ENCODE measurements at places on chromosomes 16 and 17.
A peak's percentile ranks its signal among the peaks of the same experiment; 100 is the strongest.

- DNase-seq = no peak
These were observed 74.2 kb downstream of the CRISPLD2 start for GRCh38 chr16:84893849-84894599.

GRCh38 chr17:73404246-73404645 is 92.4 kb upstream of the CDC42EP4 start:
- DNase-seq = no peak

DNA sequence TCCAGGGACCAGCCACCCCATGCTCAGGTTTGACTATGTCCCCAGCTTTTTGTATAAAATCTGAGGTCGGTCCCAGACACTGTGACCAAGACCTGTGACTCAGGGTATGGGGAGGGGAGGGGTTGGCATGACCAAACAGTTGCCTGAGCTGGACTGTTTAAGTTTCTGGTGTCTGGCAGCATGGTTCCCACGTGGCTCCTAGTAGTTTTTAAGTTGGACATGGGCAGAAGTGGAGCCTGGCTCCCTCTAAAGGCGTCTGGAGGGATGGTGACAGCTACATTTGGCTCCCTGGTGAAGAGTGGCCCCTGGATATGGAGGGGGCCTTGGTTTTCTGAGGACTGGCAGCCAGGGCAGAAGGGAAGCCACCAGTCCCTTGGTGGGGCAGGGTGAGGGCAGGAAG is 7.9 kb downstream of the SMCR8 start:
- no peak for DNase-seq

- no peak for DNase-seq
These were observed 833.2 kb upstream of the RBFOX1 start for GRCh38 chr16:6499413-6499812.

DNA sequence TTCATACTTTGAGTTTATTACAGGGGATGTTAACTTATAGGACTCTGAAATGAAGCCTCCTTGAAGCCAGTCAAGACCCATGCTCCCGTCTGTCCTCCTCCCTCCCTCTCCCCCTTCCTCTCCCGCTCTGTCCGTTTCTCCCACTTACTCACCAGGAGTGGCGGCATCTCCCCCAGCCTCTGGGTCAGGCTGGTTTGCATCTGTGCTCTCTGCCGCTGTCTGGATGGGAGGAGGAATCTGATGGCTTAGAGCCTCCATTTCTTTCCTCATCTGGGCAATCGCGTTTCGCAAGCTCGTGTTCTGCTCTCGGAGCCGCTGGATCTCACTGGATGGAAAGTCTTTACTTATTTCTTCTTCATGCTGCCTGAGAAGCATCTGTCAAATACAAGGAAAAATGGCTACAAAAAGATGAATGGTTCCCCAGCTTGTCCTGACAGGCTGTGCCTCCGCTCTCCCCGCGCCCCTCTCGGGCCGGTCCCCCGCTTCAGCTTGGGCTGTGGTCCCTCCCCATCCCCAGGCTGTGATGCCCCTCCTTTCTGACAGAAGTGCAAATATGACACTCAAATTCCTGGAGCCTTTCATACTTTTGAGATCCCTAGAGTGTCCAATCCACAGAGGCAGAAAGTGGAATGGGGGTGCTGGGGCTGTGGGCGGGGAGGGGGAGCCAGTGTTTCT is 40.0 kb downstream of the CCDC57 start:
- no peak for DNase-seq

- DNase-seq = peak; percentile 95
These were observed 122.6 kb downstream of the SOCS1 start for GRCh38 chr16:11133344-11133943.

DNA sequence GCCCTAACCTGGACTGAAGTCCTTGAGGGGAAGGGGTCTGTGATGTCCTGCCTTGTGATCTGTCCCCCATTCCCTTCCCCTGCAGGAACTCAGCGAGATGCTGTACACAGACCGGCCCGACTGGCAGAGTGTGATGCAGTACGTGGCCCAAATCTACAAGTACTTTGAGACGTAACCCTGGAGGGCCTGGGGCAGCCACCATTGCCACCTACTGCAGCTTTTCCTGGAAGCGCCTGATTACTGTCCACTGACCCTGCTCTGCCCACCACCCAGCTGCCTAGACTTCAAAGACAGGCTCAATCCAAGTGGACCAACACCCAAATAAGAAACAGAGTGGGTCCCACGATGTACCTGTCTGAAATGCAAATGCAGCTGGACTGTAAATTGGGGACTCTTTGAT is 153.4 kb downstream of the LGALS9B start:
- DNase-seq = no peak

GRCh38 chr17:28509789-28510188 is 3.6 kb downstream of the FOXN1 start:
- DNase-seq = no peak

DNA sequence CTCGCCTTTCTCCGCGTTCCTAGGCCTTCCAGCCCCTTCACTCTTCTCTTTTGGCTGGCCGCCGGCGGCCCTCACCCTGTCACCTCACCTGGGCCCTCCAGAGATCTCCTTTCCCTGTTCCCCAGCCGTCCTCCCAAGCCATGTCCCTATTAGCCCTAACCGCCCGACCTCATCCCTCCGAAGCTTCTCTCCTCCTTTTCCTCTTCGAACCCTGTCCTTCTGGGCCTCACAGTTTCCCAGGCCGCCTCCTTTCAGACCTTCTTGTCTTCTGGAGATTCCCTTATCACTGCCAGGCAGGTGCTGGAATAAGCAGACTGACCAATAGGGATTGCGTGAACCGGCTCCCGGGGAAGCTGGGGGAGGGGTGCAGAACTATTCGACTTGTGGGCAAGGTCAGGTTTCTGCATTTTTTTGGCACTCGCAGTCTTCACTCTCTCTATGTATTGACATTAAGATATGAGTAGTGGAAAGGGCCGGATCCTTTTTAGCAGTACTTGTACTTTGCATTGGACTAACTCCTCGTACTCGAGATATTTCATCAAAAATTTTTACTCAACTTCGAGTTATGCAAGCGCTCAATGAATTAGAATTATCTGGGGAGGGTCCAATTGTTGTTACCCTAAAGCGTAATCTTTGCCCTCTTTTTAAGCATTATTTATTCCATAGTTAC is 690 bp downstream of the RHOT1 start:
- DNase-seq = peak; percentile 66

GRCh38 chr16:2985893-2986355 is 5.7 kb upstream of the PKMYT1 start:
- no peak for DNase-seq

GRCh38 chr16:47310792-47311211 is 150.1 kb downstream of the ITFG1 start:
- no peak for DNase-seq

GRCh38 chr17:75386430-75386829 is 19.0 kb downstream of the GRB2 start:
- no peak for DNase-seq

DNA sequence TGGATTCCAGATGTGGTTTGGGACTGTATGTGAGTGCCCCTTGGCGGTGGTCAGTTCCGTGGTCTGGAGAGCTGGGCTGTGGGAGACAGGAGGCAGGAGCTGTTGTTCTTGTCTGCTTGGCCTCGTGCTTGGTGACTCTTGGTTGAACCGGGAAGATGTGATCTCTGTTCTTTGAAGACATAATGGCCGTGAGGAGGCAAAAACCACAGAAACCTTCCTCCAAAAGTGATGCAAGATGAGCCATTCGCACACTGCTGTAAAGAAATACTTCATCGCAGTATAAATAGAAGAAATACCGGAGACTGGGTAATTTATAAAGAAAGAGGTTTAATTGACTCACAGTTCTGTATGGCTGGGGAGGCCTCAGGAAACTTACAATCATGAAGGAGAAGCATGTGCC is 128.8 kb downstream of the RAP1GAP2 start:
- DNase-seq = no peak

DNA sequence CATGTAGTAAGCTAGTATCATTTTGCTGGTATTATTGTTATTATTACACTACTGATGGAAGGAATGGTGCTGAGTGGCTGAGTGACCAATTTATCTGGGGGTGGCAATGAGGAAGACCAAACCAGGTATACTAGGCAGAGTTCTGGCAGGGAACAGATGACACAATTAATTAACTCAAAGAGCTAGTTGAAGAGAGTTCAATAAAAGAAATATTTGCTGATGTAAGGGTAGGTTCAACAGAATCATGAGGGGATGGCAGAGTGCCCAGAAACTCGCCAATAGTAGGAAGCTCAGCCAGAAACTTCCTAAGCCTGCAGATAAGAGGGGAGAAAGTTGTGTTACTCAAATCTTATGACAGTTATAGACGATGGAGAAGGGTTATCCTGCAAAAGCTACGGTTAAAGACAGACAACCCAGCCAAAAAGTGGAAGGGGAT is 352.5 kb downstream of the KCNJ2 start:
- DNase-seq = peak; percentile 18

- no peak for DNase-seq
These were observed 143.7 kb upstream of the GNAO1 start for GRCh38 chr16:56047307-56048234.

DNA sequence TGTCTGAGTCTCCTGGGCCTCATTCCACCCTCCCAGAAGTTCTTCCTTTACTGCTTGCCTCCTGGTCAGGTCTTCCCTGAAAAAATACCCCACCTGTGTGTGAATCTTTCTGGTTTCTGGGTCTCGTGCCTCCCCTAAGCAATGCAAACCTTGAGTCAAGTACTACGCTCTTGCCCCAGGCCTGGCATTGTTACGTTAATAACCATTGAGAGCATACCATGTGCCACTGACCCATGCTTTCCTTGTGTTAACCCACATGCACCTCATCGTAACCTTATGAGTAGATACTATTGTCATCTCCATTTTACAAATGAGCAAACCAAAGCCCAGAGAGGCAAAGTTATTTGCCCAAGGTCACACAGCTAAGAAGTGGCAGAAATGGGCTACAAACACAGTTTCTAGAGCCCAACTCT is 25.4 kb upstream of the TOB1 start:
- DNase-seq = no peak

DNA sequence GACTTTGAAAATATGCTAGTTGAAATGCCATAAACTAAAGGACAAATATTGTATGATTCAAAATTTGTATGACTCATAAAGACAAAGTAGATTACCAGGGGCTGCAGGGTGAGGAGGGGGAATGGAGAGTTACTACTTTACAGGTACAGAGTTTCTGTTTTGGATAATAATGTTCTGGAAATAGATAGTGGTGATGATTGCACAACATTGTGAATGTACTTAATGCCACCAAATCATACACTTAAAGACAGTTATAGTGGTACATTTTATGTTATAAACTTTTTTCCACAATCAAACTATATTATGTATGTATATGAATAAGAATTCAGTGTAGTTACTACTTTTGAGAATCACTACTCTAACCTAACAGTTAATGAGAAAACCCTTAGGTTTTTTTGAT is 368.1 kb downstream of the ZFHX3 start:
- no peak for DNase-seq

GRCh38 chr16:29011851-29012250 is 27.0 kb downstream of the LAT start:
- DNase-seq = no peak

DNA sequence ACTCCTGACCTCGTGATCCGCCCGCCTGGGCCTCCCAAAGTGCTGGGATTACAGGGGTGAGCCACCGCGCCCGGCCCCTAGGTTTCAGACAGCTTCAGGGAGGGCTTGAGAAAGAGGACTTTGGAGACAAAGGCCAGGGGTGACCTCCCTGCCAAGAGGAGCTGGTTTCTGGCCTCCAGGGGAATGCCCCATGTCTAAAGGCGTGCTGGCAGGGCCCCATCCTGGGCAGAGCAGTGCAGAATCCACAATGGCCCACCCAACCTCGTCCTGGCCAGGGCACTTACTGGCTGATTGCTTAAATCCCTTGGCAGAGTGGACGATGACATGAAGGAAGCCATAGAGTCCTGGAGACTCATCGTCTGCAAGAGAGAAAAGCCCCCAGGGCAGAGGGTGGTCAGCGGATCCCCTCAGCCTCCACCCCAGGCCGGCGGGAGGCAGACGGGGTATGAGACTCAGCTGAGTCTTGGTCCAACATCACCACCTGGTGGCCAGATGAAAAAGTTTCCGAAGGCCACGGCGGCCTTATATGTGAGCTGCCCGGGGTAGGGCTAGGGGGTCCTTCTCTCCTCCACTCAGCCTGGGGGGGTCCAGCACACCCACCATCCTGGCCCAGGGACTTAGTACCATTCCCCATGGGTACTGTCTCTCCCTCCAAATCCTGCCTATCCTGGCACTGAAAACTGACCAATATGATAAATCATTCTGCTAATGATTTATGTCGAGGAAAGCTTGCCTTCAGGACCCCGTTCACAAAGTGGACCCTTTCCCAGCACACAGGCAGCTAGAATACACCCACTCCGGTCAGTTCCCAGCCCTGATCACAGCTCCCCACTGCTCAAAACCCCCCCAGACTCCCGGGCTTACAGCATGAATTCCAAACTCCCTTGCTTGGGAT is 59.1 kb downstream of the TIMM22 start:
- DNase-seq = peak; percentile 68

- no peak for DNase-seq
These were observed at the start of gene CHAD for GRCh38 chr17:50468304-50469207. CHAD (minus strand) TSS chr17:50468880; CDS start chr17:50468813, 67 bp downstream.

Data from fibroblast of pulmonary artery (primary cell).